Muscle of arm (tissue), 14 donors: ENCODE measurements at places on chromosomes 5 and 9. TPM values are rescaled to one million over a fixed set of nuclear protein-coding genes. Genes with fewer than 3 reads are reported as not detected.

GRCh38 chr9:115596746-115597080, 478.8 kb upstream of the TNC start:
- no peak for DNase-seq

GRCh38 chr9:125745018-125745417, 2.2 kb upstream of the PBX3 start:
- peak; percentile 69 for DNase-seq

GRCh38 chr5:94263068-94263467, 355.3 kb downstream of the KIAA0825 start:
- no peak for DNase-seq

DNA sequence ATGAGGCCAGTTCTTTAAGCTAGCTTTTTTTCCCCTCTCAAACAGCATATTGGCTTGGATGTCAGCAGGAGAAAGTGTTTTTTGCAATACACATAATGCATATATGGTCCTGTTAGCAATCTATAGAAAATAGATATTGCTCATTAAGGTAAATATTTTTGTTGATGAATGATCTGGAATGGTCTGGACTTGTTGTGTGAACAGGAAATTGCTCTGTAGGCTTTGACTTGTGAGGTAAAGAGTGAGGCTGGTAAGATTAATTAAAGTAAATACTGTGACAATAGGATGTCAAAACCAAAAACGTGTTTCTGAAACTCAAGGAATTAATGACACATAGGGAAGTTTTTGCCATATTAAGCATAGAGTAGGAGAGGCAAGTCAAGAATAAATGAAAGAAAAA, 176.0 kb downstream of the TRIO start:
- DNase-seq: no peak

DNA sequence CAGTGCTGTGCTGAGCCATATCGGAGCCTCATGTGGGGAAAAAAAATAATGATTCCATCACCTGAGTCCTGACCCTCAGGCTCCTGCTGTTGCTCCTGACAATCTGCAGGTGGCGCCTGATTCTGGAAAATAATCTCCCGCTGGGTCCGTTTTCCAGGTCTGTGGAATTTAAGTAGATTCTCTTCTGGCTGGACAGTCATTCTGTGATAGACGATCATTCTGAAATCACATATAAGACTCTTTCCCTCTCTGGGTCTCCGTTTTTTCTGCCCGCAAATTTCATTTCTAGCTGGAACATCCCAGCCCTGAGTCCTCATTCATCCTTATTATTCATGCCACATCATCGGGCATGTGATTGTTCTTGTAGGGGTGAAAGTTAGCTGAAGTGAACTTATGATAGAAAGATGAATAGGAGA, 22.1 kb upstream of the STXBP1 start:
- peak; percentile 81 for DNase-seq

- DNase-seq: no peak
Measured at GRCh38 chr9:31321686-31322085, 1062.8 kb upstream of the ACO1 start.

GRCh38 chr5:77239126-77239741, 28.8 kb downstream of the PDE8B start:
- no peak for DNase-seq

- no peak for DNase-seq
Measured at GRCh38 chr9:12812710-12813109, 37.9 kb downstream of the LURAP1L start.

DNA sequence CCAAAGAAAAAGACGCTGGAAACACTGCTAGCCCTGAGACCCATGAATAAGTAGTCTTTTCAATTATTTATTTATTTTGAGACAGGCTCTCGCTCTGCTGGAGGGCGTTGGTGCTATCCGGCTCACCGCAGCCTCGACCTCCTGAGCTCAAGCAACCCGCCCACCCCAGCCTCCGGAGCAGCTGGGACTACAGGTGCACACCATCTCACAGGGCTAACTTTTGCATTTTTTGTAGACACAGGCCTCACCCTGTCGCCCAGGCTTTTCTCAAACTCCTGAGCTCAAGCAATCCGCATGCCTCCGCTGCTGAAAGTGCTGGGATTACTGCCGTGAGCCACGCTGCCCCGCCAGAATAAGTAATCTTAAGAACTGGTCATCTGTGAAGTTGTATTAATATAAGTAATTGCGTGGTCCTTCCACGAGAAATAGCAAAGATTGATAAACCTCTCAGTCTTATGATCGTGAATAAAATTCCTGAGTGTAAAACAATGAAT, 1.6 kb downstream of the ANXA2R start:
- no peak for DNase-seq

GRCh38 chr5:32439086-32439642, 5.4 kb downstream of the ZFR start:
- DNase-seq: no peak

- DNase-seq: no peak
Measured at GRCh38 chr9:69079186-69079585, 43.6 kb downstream of the FXN start.

- no peak for DNase-seq
Measured at GRCh38 chr9:123637606-123637944, 281.6 kb downstream of the CRB2 start.

- no peak for DNase-seq
Measured at GRCh38 chr5:36029914-36030313, 36.8 kb downstream of the UGT3A2 start.

DNA sequence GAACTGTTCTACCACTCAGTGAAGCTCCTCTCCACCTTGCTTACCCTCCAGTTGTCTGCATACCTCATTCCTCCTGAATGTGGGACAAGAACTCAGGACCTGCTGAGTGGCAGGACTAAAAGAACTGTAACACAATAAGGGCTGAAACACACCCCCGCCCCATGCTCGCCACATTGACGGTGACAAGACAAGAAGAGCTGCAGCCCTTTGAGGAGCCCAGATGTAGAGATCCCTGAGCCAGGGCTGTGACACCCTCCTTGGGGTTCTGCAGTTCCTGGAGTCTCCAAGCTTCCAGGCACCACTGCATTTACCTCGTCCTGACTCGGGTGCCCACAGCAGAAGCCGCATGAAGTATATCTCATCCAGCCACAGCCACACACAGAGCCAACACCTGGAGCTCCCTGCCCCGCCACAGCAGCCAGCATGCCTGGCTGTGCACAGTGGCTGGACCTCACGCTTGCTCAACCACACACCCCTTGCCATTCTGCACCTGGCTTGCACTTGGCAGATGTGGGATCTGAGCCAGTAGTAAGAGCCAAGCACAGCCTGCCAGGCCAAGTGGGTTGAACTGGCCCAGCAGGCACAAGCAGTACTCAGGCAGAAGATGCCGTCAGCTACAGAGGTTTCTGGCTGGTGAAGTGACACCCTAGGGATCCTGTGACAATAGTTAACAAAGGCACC, 166.1 kb downstream of the RNF180 start:
- DNase-seq: peak; percentile 24

- DNase-seq: no peak
Measured at GRCh38 chr9:13430368-13431221, 151.1 kb upstream of the MPDZ start.

DNA sequence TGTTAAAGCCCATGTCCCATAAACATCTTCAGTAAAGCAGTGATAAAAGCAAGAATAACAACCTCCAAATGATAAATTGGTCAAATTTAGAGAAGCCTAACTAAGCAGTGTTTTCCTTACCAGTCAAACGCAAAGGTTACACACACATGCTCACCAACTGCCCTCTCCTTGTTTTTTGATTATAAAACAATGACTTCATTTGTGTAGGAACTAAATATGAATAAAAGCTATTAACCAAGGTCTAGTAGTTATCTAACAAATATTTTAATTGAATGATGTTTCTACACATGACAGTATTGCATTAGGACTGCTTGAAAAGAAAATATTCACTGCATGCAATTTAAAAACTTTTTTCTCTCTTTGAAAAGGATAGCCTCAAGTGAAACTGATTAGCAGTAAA, 36.7 kb downstream of the PCA3 start:
- no peak for DNase-seq

DNA sequence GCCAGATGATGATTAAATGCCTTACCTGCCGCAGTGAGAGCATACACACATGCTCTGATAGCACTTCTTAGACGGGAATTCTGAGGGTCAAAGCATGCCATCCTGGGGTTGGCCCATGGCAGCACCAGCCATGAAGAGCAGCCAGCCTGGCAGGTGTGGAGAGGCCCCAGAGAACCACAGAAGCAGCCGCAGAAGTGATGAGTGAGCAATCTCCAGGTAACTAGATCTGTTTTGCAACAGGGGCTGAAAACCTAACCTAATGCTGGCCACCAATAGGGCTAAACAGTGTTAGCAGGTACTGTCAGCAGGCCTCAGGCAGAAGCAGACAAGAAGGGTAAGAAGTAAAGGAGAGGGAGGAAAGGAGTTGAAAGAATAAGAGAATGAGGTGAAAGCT, 33.5 kb upstream of the HOMER1 start:
- no peak for DNase-seq

The LCP2 gene
- polyA plus RNA-seq: 5.3 TPM

The TRIM41 gene
- 16.6 TPM for polyA plus RNA-seq

The CCDC192 gene
- not detected for polyA plus RNA-seq

The CDKN2A gene
- polyA plus RNA-seq: 1.6 TPM

The MED7 gene
- 13.2 TPM for polyA plus RNA-seq

The ABLIM3 gene
- 114 TPM for polyA plus RNA-seq

The ALDH7A1 gene
- not detected for polyA plus RNA-seq

The SHC3 gene
- polyA plus RNA-seq: 0.84 TPM

The WNK2 gene
- polyA plus RNA-seq: 61.6 TPM
